H9 (cell line): ENCODE measurements at places on chromosomes 13 and 19. TPM values are rescaled to one million over a fixed set of nuclear protein-coding genes. Genes with fewer than 3 reads are reported as not detected.

DNA sequence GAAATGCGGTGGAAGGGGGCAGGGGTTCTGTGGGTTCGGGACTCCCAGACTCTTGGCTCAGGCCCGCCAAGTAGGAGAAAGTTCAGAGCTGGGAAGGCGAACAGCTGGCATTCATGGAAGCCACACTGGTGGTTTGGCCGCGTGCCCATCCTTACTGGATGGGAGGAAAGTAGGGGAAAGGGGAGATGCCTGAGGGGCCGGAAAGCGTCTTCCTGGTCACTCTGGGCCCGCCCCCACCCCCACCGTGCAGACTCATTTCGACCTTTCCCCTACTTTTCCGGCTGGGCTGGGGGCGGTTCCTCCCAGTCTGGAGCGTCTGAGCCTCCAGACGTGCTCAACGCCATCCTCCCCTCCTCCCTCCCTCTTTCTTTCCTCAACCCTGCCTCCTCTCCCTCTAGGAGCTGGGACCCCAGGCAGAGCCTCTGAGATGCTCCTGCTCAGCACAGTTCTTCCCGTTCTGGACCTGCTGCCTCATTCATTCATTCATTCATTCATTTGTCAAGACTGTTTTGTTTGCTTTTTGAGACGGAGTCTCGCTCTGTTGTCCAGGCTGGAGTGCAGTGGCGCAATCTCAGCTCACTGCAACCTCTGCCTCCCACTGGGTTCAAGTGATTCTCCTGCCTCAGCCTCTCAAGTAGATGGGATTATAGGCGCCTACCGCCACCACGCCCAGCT lies 3.5 kb downstream of the ANGPTL4 start:
- peak; percentile 86 for DNase-seq
- H3K36me3 ChIP-seq = no peaks in the 10 kb centered on the region; the same call in 2 of the 3 replicates
- H3K27me3 ChIP-seq = no peaks in the 10 kb centered on the region; the same call in 1 of the 2 replicates
- H3K4me1 ChIP-seq = peaks cover 4% of the 10 kb centered on the region; the same call in 1 of the 2 replicates
- H3K4me3 ChIP-seq = peak overlapping the region; percentile 51

- H3K4me3 ChIP-seq = peak overlapping the region; percentile 74
- no peaks in the 10 kb centered on the region for H3K36me3 ChIP-seq
- peak; percentile 97 for DNase-seq
- peak overlapping the region; percentile 29 for H3K27ac ChIP-seq
Observed at GRCh38 chr19:17830567-17831418, 9.5 kb upstream of the INSL3 start.

DNA sequence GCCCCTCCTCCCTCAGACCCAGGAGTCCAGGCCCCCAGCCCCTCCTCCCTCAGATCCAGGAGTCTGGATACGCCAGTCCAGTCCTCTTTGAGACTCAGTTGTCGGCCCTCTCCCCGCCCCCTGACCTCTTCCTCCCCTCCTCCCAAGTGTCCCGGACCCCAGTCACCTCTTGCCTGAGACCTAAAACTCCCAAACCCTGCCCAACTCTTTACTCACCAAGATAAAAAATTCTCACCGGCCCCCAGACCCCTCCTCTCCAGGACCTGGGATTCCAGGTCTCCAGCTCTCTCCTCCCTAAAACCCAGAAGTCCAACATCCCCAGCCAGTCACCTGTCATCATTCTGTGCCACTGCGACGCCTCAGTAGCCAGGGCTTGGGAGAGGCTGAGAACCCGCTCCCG lies 1.4 kb upstream of the HSD17B14 start:
- peaks cover 12% of the 10 kb centered on the region for H3K36me3 ChIP-seq
- DNase-seq = peak; percentile 57
- peak overlapping the region; percentile 78 for H3K4me3 ChIP-seq

DNA sequence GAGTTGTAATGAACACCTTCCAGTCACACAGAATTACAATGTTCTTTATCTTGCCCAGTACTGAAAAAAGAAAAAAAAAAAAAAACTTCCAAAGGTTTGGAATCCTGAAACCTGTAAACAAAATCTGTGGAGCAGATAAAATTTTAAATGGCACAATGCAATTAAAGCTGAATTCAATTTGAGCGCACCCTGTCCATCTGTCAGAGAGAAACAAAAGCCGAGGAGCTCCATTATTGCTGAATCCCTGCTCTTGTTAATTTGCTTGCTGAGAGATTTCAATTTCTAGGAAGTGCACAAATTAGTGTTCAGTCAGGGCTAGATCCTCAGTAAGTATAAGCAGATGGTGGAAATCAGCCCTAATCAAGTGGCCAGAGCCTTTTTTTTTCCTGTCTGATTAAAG lies 65.2 kb downstream of the DACH1 start:
- H3K27ac ChIP-seq = no peak overlapping the region
- H3K4me3 ChIP-seq = no peak overlapping the region
- H3K27me3 ChIP-seq = no peaks in the 10 kb centered on the region

GRCh38 chr19:7844405-7844804 lies 14.4 kb downstream of the EVI5L start:
- no peaks in the 10 kb centered on the region for H3K4me1 ChIP-seq
- H3K27ac ChIP-seq = no peak overlapping the region
- no peak for DNase-seq

Gene KBTBD7
- 12.9 TPM in 2 replicates for total RNA-seq

Gene DNAJC3
- total RNA-seq = 21.2 and 21.5 TPM in 2 replicates
